ENCODE measurements at places on chromosomes 5 and 9.

DNA sequence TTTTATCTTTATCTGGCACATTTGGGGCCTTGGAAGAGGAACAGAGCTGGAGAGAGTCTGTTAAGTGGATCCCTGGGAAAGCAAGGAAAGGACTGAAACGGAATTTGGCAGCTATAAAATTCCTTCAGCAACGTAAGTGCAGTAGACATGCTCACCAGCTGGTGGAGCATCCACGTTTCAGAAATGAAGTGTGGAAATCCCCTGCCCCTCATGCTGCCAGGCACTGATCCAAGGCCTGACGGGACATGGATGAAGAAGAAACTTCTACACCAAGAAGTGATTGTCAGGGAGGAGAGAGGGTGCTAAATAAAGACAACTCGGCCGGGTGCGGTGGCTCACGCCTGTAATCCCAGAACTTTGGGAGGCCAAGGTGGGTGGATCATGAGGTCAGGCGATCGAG lies 209.3 kb downstream of the ROR2 start:
- no peak for DNase-seq

DNA sequence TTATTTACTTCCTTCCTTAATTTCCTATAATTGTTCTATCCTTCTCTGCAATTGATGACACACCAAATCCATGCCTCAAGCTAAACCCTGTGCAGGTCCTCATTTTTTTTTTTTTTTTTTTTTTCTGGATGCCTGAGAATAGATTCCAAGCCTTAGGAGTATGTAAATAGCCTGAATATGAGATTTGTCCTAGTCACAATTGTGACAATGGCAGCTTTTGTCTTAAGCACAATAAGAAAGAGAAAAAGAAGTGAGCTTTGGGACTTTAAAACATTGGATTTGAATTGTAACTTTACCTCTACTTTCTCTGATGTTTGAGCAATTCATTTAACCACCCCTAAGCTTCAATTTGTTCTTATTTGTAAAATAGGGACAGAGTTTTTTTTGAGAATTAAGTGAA lies 280.5 kb downstream of the TUSC1 start:
- DNase-seq: no peak

DNA sequence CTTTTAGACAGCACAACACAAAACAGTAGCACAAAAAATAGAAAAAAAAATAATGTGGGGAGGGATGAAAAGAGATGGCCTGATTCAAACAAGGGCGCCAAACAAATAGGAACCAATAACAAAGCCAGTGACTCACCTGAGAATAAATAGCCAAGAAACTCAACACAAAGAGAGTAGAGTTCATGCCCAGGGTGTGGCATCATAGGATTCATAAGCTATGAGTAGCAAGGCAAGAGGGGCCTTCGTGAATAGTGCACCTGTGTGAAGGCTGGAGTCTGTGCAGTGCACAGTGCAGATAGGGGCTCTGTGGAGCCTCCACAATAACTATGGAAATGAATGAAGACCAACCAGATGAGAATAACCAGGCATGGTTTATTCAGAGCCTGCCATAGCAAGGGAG lies 541.7 kb downstream of the SPOCK1 start:
- no peak for DNase-seq

- DNase-seq: no peak
These were observed 45.9 kb upstream of the APC start for GRCh38 chr5:112691758-112692157.

DNA sequence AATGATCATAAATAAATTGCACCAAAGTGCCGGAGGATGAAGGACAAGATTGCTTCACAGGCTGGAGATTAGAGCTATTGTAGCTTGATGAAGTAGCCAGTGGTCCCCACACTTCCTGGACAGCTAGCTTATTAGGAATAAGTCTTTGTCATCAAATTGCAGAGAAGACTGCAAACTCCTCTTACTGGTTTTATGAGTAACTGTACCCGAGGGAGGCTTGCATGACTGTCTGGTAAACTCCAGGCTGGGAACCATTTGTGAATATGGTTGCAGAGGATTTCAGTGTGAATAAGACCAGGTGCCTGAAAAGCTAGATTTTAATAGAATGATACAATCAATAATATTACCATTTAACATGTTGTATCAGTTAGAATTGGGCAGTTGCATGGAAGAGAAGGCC lies 36.5 kb upstream of the SEMA5A start:
- no peak for DNase-seq

DNA sequence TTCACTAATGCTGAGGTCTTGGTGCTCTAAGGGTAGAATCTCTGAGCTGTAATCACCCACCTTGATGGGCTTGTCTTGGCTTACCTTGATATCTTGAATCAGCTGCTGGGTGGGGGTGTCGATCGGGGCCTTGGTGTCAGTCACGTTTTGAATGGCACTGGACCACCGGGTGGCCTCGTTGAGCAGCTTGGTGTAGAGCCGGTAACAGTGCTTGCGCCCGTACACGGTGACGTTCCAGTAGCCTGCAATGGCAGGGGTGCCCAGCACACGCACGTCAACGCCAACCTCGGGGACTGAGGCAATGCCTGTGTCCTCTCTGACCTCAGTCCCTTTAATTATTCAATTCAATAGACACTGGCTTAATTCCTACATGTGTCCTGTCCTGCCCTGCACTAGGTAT lies 63.1 kb upstream of the RETREG1 start:
- DNase-seq: no peak

DNA sequence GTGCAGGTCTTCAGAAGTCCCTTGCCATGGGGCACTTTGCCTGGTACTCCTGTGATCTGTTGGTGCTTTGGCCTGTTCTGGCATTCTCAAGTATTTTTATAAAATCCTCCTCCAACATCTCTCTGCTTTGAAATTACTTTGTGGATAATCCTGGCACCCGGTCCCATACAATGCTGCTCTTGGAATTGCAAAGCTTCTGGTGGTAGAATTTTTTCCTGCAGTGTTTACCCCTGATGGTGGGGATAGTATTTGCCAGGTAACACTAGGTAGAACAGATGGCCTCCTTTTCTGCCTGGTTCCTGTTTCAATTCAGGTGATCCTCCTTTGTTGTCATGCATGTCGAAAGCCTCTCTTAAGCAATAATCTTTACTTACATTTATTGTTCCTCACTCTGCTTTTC lies 109.8 kb upstream of the ATP10B start:
- no peak for DNase-seq

- DNase-seq: no peak
These were observed 59.1 kb upstream of the GLIS3 start for GRCh38 chr9:4359016-4359415.

GRCh38 chr5:57988813-57989212 lies 471.1 kb downstream of the PLK2 start:
- DNase-seq: no peak

Data from activated CD4-positive, alpha-beta T cell treated with anti-CD3 and anti-CD28 coated beads, Interleukin-2, amount 50 U/mL, for 48 hours (primary cell).